ENCODE measurements at places on chromosomes 16 and 17.

- DNase-seq, result no peak
These were observed 25.3 kb upstream of the SEC14L1 start for GRCh38 chr17:77115510-77115909.

GRCh38 chr16:88922114-88922825, 54.7 kb downstream of the CBFA2T3 start:
- peak; percentile 83 for DNase-seq

DNA sequence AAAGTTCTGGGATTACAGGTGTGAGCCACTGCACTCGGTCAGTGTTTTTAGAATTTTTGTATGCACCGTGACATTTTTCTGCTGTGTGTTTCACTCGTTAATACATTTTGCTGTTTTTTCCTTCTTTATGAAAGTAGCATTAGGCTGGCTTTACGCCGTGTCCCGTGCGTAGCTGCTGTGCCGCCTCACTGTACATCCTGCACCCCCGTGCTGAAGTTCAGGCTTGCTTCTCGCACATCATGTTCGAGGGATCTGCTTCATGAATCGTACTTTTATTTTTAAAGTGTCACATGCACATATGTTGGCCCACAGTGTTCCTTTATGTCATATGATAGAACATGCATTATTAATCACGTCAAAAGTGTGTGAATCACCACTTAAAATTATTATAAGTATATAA, 84.4 kb upstream of the ZNF750 start:
- no peak for DNase-seq

DNA sequence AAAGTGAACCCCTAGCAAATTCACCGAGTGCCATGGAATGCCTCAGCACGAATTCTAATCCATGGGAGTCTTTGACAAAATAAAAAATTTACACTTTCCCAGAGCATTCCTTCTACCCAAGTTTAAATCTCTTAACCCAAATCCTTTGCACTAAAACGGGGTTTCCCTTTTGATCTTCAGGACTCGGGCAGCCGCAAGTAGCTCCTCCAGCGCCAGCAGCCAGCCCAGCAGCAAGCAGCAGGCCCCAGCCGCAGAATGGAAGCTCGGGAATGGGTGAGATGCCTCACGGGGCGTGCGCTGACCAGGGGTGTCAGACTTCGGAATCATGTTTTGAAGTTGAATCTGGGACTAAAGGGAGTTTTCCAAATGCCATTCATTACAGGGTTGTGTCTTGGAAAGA, 42.4 kb downstream of the RPA1 start:
- DNase-seq, result no peak

DNA sequence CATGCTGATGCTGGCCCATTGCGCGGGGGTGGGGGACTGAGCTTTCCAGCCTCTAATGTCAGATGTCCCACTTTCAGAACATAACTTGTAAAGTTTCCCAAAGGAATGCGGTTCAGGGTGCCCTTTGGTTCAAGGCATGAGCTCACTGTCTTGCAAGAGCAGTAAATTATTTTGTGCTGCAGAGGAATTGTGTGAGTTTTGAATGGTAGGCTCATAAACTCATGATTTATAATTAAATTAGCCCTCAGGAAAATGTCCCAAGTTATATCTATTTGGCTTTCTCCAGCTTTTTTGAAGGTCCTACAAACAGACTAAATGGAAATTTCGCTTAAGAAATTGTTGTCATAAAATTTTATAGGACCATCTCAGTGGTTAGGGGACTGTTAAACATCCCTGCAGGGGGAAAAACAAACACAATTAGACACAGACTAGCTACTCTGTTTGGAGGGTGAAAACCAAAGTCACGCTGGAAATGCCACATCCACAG, 321.8 kb downstream of the HS3ST3B1 start:
- DNase-seq, result no peak

DNA sequence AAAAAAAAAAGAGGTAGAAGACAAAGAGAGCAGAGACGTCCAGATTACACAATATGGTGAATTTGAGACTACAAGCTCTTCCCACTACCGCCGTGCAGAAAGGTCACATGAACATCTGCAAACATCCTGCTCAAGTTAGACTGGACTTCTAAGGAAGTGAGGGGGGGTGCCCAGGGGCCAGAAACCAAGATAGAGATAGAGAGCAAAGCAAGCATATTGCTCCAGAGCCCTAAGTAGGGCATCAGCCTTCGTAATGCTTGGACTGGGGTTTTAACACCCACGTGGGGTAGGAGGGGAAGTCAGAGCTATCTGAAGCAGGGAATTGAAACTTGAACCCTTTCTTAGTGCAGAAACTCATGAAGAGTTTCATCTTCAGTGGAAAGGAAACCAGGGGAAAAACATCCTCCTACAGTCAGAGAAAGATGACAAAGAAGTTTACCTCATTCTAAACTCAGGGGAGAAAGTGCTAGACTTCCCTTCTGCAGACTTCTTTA, 8.7 kb downstream of the CLEC19A start:
- DNase-seq, result peak; percentile 7

- peak; percentile 12 for DNase-seq
These were observed 46.6 kb upstream of the TANC2 start for GRCh38 chr17:62919388-62919787.

DNA sequence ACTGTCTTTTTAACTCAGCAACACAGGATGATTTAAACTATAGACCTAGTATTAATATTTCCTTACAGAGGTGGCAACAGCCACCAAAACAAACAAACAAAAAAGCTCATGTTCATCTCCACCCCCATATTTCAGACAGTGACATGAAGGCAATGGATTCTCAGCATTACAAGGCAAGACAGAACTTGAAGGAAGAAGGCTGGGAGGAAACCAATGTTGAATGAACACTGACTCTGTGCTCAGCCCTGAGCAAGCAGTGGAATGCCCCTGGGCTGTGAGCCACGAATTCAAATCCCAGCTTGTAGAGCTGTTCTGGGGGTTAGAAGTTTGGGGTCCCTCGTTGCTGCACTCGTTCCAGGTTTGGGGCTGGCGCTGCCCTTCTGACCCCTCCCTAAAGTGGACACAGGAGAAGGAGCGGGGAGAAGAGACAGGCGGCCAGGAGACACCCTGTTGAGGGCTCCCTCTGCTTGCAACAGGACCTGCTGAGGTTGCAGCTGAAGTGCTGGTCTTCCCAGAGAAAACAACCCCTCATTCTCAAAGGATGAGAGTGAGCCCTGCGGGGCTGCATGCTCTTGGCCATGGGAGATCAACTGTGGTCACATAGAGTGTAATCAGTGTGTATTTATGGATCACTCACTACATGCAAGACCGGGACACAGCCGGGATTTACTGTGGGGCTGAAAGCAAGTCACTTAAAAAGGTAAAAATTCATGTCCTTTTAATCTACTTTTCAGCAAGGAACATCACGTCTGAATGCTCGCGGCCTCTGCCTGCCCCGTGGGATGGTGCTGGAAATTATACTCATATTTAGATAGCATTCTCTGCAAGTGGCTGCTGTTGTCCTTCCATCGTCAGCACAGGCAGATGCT, 34.3 kb downstream of the MYH3 start:
- no peak for DNase-seq

DNA sequence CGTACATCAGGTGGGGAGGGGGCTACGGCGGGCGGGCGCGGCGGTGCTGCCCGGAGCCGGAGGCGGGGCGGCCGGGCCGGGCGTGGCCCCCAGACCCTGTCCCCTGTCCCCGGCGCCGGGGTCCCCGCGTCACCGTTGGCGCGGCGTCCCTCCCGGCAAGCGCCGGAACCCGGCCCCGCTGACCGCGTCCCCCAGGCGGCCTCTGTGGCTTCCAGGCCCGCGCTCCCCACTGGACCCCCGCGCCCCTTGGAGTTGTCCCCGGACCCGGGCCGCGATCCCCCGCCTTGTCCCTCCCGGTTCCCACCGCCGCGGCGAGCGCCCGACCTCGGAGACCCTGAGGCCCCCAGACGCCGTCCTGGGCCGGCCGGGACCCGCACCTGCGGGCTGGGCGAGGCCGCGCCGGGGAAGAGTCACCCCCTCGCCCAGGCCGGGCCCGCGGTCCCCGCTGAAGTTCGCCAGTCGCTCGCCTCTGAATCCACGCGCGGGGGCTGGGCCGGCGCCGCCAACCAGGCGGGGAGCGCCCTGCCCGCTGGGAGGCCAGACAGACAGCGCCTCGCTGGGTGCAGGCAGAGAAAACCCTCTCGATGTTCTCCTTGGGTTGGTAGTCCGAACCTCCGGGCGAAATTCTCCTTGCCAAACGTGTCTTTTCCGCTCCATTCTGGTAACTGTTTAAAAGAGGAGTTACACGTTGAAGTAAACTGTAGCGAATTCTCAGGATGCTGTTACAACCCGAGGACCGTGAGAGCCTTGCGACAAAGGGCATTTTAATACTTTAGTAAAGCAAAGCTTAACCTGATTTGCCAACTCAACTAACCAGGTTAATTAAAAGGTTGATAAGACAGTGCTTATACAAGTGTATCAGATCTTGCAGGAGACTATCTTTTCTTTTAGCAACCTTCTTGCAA, 761 bp downstream of the GAN start:
- DNase-seq, result peak; percentile 67

DNA sequence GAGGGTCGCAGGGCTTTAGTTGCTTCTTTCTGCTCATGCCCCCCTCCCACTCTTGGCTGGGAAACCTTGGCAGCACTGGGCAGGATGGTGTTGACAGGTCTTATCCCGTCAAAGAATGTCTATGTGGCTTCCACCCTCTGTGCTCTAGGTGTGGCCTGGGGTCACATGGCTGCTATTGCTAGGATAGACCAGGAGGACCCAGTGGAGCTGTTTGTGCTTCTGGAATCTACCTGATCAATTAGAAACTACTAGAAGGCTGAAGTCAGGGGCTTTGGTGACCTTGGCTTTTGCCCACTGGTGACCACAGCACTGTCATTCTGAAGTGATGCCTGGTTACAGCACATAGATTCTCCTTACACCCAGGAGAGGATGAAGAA, 105.8 kb downstream of the CMIP start:
- DNase-seq, result no peak

GRCh38 chr17:51805185-51805584, 353.3 kb downstream of the CA10 start:
- no peak for DNase-seq

DNA sequence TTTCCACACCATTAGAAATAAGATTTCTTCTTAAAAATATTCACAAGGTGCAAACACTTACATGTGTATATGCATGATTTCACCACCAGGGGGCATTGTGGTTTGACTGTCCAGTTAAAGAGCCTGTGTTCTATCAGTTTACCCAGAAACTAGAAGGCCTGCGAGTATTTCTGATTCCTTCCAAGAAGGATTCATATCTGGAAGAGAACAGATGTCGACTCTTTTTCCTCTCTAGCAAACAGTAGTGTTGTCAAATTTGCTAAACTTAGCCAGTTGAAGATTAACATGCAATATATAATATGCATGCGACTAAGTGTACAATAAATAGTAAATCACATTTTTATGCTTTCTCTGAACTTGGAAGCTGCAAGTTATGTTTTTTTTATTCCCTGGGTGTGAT, 404.1 kb downstream of the WWOX start:
- peak; percentile 86 for DNase-seq

- no peak for DNase-seq
These were observed 484 bp upstream of the NUDT7 start for GRCh38 chr16:77721752-77722308.

- no peak for DNase-seq
These were observed 12.5 kb upstream of the SLC4A1 start for GRCh38 chr17:44280392-44280937.

DNA sequence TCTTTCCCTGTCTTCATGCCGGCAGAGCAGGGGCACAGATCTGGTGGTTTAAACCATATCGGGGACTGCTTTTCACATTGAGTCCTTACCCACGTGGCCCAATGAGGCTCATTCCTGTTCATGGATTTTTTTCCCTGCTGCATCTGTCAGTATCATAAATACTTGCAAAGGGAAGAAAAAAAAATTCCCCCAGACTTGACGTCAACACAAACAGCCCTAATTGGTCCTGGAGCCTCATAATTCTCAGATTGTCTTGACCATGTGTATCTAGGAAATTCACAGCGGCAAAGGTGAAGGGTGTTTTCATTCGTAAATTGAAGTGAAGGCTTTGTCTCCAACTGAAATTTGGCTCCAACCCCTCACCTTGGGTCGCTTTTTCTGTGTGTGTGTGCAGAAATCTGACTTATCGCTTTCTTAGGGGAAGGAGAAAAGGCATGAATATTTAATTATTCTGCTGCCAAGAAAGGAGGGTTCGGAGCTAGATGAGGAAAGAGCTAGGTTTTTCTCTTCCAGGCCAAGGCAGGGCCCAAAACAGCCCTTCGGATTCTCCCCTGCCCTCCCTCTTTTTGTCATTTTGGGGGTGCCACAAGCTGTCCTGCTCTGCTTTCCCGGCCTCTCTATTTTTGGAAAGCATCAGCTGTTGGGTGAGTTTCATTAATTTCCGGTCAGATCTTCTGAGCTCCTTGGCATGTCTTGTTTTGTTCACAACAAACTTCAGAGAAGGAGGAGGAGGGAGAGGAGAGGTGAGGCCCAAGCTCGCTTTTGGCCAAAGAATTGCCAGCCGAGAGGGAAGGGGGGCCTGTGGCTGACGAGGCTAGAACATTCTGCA, 17.8 kb upstream of the CIBAR2 start:
- DNase-seq, result no peak

All from hematopoietic multipotent progenitor cell treated with erythropoietin and hydrocortisone succinate and interleukin-3 and kit ligand, for 6 days (in vitro differentiated cells).